Stimulated activated CD4-positive, alpha-beta T cell treated with anti-CD3 and anti-CD28 coated beads, Interleukin-15, amount 100 ng/mL, for 1 hour (primary cell): ENCODE measurements at places on chromosomes 7 and 10.

DNA sequence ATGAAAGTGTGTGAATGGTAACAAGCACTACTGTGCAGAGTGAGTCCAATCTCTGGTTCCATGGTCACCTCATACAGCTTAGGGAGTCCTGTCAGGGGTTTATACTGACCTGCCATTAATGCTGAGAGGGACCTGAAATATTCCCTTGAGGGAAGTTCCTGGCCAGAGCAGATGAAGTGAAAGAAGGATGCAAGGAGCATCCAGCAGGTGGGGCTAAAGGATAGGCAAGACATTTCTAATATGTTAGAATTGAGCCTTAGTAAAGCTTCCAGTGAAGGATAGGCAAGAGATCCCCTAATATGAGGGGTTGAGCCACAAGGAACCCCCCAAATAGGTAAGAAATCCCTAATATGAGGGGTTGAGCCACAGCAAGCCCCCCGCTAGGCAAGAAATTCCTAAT, 25.5 kb upstream of the FAM221A start:
- no peak for DNase-seq

GRCh38 chr7:69953136-69954067, 355.1 kb downstream of the AUTS2 start:
- DNase-seq: no peak

DNA sequence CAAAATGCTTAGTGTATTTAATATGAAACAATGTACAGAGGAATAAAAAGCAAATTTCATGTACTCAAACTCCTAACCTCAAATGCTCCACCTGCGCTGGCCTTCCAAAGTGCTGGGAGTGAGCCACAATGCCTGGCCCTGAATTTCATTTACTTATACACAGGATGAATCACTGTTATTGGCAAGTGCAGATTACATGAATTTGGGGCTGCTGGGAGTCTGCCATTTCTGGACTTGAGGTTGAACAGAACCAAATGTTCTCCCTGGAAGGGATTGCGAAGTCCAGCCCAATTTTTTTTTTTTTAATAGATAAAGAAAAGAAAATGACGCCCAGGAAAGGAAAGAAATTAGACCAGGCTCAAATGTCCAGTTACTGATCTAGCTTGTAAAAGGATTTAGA, 6.8 kb upstream of the CSTF2T start:
- no peak for DNase-seq

DNA sequence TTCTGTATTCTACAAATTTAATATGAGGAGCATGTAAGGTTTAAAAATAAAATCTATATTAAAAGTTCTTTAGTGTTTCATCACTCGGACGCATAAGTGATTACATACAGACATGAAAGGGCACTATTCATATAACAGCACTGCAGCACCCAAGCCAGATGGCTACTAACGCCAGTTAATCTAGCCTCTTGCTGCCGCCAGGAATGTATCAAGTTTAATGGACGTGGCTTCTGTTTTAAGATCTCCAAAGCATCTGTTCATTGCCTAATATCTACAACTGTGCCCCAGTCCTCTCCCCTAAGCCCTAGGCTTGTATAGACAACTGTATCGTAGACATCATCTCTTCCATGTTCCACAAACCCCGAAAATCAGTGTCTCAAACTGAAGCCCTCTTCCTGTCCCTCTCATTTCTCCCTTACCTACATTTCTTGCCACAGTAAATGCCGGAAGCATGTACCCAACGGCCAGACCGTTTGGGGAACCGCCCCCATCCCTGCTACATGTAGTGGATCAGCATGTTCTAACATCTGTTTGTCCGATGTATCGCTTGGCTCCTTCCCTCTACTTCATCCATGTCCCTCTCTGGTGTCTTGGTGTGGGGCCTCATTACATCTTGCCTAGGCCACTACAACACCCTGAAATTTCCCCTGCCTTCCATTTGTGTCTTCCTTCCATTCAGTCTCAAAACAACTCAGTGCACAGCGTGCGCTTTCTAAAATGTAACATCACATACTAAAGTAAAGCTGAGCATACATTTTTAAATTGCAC, 147.5 kb upstream of the RSU1 start:
- no peak for DNase-seq

DNA sequence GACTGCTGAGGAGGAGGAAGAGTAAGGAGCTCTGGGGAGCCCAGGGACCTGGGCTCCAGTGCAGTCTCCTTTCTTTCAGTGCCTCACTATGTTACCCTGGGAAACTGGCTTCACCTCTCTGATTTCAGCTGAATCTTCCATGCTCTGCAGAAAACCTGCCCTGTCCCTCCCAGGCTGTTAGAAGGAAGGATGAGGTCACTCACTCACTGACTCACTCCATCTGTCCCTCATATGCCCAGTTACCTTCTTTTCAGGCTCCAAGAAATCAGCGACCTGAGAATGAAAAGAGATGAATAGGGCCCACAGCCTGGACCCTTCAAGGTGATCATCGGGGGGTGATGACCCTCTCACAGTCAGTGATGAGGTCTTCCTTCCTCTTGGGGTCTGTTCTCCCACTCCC, 481 bp downstream of the SFTPA2 start:
- DNase-seq: no peak

DNA sequence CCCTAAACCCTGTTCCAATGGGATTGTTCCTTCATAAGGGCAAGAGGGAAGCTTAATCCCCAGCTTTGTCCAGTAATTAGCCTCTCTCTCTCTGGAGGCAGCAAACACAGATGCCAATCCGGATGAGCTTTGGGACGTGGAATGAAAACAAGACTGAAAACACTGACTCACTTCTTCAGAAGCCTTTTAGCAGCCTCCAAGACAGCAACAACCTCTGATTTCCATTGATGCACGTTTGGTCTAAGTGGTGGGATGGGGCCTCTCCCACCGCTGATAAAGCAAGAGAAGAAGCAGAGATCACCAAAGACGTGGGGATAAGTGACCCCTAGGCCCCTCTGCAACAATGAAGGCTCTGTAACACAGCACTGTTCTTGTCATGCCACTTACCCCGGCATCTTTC, 5.8 kb upstream of the GFRA1 start:
- DNase-seq: no peak

- DNase-seq: no peak
Measured at GRCh38 chr10:43649185-43649523, 473 bp upstream of the ZNF32 start.

DNA sequence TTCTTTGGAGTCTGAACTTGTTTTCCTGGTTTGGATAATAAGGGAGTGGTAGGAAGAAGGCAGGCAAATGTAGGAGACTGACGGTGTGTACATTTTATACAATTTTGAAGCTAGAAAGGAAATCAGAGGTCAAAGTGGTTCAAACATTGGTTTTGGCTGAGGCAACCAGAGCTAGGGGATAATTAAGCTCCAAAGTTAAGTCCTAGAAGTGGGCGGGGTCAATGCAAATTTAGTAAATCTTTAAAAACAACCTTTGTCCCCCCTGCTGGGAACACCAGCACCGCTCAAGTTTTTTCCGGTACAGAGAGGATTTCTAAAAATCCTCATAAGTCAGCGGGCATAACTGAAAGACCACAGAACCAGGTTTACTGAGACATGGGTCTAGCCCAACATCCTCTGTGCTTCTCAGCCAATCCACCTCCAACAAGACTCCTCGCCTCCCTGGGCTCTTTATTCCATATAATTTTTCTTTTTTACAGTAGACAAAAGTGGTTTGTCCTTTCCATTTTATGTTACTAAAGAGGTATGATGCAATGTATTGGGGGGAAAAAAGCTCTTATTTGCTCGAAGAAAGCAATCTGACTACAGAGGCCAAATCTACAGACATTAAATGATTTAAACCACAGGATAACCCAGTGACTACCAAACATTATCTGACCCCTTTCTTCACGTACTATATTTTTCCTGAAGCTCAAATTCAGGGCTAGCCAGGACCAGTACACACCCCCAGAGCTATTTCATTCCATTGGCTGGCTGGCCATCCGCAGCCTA, 1.6 kb downstream of the GLUD1 start:
- no peak for DNase-seq
